ENCODE measurements at places on chromosomes 1 and 21.

DNA sequence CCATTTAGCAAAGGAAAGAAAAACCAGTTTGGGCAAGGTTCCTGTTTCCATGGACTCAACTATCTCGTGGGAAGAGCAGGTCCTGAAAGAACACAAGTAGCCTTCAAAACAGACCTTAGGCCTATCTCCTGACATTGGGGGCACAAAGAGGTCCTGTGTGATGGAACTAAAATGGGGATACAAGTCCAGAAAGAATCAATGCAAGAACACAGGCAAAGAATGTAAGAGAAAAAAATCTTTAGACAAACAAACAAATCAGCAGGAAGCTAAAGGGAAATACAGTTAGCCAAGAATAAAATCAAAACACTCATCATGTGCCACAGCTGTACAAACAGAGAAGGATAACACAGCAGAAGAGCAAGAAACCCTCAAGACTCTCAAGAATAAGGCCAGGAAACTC lies 28.2 kb downstream of the SLC30A10 start:
- no peak for DNase-seq

DNA sequence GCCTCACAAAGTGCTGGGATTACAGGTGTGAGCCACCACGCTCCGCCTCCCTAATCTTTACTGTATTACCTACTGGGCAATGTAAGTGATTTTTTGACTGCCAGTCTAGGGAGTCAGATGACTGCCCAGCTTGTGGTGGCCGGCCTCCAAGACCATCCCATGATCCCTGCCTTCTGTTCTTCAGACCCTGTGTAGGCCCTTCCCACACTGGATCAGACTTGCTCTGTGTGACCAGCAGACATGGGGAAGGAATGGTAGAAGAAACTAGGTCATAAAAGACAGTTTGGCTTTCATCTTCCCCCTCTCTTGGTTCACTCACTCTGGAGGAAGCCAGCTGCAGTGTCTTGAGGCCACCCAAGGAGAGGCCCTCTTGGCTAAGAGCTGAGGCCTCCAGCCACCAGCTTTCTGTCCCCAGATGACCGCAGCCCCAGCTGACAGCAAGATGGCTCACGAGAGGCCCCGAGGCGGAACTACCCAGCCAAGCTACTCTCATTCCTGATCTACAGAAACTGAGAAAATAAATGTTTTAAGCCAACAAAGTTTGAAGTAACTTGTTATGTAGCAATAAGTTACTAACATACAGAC lies 14.5 kb upstream of the CBR3 start:
- no peak for DNase-seq

DNA sequence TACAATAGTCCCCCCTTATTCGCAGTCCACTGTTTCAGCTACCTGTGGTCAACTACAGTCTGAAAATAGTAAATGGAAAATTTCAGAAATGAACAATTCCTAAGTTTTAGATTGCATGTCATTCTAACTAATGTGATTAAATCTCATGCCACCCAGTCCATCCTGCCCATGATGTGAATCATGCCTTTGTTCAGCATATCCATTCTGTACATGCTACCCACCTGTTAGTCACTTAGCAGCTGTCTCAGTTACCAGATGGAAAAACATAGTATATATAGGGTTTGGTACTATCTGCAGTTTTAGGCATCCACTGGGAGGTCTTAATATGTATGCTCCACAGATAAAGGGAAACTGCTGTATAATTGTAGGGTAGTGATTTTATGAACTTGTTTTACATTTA lies 16.6 kb upstream of the HAO2 start:
- no peak for DNase-seq

DNA sequence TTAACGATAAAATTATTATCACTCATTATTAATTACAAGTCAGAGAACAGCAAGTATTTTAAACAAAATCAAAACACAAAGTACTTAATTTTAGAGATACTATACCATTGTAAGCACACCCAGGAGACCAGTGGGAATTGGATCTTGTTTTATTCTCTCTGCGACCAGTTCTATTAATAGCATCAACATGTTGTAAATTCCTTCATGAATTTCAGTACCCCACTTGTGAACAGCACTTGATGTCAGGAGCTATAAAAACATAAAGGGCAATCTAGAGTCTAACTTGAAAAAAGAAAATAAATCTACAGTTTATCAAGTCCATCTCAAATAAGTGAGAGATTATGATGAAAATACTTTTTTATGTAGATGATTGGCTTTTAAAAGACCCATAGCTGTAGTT lies 42.9 kb downstream of the USP24 start:
- DNase-seq = no peak

- no peak for DNase-seq
These were observed 3.6 kb upstream of the ZMYM4 start for GRCh38 chr1:35264871-35265270.

DNA sequence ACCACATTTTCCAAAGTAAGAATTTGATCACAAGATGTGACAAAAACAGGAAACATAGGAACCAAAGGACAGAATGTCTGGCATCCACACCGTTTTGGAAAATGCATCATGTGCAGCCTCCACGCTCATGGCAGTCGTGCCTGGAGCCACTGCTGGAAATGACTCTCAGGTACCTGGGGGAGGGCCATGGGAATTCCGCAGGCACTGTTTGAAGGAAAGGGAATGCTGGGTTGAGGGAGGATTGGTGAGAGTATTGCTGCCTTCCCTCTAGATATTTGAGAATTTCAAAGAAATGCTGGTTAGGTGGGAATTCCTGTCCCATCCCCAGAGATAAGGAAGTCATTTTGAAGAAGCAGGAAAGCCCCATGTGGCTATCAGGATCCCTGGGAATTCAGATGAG lies 10.8 kb downstream of the SLAMF1 start:
- no peak for DNase-seq

GRCh38 chr1:152514715-152515433 lies 592 bp downstream of the CRCT1 start:
- DNase-seq = no peak

- no peak for DNase-seq
These were observed 1.8 kb upstream of the LHX9 start for GRCh38 chr1:197915260-197915861.

- no peak for DNase-seq
These were observed 21.5 kb downstream of the DNAJC6 start for GRCh38 chr1:65330822-65331221.

DNA sequence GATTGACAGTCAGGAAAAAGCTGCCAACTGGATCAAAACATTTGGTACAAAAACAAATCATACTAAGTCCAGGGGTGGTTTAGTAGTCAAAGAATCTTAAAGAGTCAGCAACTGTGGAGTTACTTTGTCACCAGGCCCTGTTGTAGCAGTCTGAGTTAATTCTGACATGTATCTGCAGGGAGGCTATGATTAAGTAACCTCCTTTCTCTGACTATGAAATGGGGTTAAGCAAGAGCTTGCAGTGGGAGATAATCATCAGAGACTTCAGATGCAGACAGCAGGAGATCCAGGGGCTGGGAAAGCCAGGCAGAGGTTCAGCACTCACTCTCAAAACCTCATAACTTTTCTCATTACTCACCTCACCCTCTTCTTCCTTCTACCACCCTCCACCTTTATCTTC lies 99.2 kb upstream of the BTG3 start:
- DNase-seq = no peak
